ENCODE measurements at places on chromosomes 2 and 18.
A peak's percentile ranks its signal among the peaks of the same experiment; 100 is the strongest.

GRCh38 chr2:69680001-69680675 is 36.6 kb upstream of the AAK1 start:
- DNase-seq: no peak

DNA sequence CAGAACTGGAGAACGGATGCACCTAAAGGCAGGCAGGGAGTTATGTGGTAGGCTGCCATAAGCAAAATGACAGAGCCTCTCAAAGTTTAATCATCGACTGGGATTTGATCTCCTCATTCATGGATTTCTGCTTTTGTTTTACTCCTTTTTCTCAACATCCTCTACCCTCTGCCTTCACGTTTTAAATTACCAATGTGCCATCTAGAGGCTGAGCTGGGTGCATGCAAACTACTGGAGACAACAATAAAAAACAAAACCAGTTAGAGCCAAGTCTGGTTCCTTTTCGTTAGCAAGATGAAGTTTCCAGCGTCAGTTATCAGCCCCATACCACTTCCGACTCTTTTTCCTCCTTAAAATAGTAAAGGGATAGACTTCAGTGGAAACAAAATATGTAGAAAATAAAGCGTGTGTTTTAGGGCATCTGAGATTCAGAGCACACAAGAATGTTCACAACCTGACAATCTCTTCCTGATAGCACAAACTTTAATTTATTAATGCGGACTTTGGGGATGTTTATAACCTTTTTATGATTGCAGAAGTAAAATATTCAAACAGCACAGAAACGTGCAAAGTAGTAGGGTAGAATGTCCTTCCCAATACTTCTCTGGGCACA is 117.0 kb downstream of the LAMA1 start:
- DNase-seq: no peak

DNA sequence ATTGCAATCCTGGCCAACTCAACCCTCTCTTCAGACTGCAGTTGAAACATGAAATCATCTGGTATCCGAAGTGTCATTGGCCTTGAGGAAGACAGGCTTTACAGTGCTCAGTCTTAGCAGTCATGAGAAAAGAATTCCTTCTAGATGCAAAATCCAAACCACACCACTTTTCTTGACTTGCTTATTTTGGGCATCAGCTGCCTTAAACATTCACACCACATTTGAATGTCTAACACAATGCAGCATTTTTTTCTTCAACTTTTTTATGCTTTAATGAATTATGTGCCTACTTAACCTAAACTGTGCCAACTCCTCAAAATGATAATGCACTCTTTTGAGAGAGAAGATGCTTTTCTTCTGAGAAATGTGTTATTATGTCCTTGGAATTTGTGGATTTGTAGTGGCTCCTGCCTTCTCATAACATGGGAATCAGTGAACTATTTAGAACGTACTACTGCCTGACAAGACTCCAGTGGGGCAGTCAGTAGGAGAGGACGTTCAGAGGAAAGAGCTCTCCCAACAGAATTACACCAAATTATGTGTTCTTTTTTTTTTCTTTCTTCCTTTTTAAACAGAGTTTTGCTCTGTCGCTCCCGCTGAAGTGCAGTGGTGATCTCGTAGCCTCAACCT is 3.2 kb upstream of the FAM98A start:
- no peak for DNase-seq

- no peak for DNase-seq
Observed at GRCh38 chr2:23904692-23905091, 22.2 kb downstream of the ATAD2B start.

GRCh38 chr2:62034715-62035114 is 129.2 kb downstream of the COMMD1 start:
- DNase-seq: no peak

GRCh38 chr2:167114018-167114417 is 225.7 kb downstream of the XIRP2 start:
- DNase-seq: no peak

- DNase-seq: no peak
Observed at GRCh38 chr2:172826522-172826921, 90.9 kb downstream of the RAPGEF4 start.

DNA sequence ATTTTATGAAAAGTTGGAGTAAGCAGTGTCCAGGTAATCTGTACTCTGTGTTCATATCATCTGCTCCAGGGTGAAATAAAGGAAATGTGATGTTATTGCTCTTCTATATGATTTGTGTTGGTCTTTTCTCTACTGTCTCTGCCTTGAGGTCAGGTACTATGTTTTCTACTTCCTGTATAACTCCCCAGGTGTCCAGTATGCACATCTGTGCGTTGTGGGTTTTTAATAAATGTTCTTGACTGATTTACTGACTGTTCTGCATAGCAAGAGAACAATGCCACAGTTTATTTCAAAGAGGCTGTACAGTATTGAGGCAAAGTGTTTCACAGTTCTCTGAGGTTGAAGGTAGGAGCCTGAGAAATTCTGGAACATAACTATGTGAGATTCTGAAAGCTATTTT is 89.7 kb downstream of the BABAM2 start:
- DNase-seq: no peak

- DNase-seq: no peak
Observed at GRCh38 chr18:24080861-24081260, 58.0 kb upstream of the CABYR start.

- DNase-seq: no peak
Observed at GRCh38 chr2:72612614-72613160, 213.1 kb downstream of the EXOC6B start.

- no peak for DNase-seq
Observed at GRCh38 chr2:239236043-239236807, 164.6 kb downstream of the HDAC4 start.

- no peak for DNase-seq
Observed at GRCh38 chr18:26476697-26477096, 71.7 kb downstream of the KCTD1 start.

- no peak for DNase-seq
Observed at GRCh38 chr18:39772155-39772919, 2182.7 kb upstream of the PIK3C3 start.

GRCh38 chr18:49447810-49448745 is 12.4 kb downstream of the DYM start:
- peak; percentile 25 for DNase-seq

DNA sequence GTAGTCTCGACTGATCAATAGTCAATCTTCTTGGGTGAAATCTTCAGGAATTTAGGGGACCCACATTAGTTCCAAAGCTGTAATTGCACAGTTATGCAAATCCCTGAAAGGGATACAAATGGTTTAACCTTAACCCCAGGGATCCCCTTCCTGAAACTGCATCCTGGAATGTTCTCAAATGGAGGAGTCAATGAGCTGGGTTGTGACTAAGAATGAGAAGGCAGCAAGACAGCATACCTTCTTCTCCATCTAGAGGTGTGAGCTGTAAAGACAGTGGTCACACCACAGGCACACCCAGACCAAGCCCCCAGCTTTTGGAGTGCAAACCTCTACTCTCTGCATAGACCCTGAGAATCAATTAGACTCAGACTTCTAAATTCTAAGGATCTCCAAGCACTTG is 164.7 kb upstream of the MEIS1 start:
- DNase-seq: no peak

DNA sequence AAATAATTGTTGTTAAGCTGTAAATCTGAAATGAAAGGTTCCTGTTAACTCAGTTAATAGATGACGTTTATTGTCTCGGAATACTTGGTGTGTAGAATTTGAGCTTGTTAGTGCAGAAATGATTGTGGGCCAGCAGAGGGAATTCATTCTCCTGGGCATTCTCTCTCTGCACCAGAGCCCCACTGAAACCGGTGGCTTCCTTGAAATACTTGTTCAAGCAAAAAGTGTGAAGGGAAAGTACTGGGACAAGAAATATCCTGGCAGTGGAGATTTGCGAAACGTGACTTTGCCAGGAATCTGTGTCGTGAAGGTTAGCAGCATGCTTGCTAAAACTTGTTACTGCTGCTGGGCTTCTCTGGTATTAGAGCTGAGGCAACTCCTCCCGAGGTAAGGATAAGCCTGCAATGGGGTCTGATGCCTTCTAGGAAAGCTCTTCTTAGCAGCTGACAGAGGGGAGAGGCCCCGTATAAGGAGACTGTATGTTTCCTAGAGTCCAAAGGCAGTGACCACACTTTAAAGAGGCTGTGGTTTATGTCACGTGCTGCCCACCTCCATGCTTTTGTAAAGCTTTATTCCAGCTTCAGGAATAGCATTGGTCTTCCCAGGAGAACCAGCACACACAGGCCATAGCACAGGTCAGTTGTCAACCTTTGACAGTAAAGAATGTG is 2.0 kb downstream of the ITGA6 start:
- DNase-seq: no peak

DNA sequence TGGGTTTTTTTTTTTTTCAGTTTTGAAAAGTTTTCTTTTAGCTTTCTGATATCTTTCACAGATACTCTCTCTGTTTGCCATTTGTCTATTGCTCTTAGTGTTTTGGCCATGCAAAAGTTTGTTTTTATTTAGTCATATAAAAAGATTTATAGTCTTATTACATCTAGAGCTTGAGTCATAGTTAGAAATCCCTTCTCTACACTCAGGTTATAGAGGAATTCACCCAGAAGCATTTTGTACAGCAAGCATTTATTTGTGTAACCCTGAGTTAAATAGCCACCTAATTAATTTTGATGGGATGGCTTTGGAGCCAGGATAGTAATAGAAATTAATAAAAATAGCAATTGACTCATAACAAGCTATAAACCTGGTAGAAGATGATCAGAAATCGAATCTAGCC is 35.6 kb downstream of the ACTR2 start:
- DNase-seq: no peak

- no peak for DNase-seq
Observed at GRCh38 chr2:199765646-199766045, 85.3 kb downstream of the FTCDNL1 start.

- DNase-seq: no peak
Observed at GRCh38 chr2:68385220-68385906, 20.3 kb downstream of the PLEK start.

GRCh38 chr2:121058852-121059558 is 226.0 kb downstream of the TFCP2L1 start:
- DNase-seq: no peak

DNA sequence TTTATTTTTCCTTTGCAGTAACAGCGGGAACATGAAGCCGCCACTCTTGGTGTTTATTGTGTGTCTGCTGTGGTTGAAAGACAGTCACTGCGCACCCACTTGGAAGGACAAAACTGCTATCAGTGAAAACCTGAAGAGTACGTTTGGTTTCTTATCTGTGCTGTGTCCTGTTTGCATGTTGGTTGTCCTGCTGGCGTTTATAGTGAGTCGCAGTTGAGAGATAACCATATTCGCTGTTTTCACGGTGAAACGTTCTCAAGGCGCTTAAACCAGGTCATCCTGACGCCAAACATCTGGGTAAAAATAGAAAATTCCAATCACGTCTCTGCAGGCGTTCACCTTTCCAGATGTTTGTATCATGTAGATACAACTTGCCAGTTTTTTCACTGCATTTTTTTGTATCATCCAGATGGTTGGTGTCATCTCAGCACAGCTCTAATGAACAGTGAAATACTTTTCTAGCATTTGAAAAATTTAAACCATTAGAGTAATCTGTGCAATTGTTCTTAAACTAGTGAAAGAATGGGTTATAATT is 21.2 kb downstream of the CLUL1 start:
- no peak for DNase-seq

- DNase-seq: no peak
Observed at GRCh38 chr2:218722876-218723785, 12.5 kb downstream of the TTLL4 start.

DNA sequence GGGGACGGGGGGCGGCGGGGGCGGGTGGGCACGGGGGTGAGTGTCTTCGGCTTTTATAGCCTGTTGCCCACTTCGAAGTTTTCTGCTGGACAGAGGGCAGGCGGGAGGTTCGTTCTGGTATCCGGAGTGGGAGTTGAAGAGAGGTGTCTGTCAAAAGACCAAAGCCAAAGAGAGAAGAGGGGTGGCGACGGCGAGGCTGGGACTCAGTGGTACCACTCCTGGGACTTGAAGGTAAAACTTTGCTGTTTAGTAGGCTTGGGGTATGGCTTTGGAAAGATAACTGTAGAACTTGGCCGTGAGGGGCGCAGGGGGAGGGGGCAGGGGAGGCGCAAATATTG is 215.8 kb upstream of the DTNA start:
- DNase-seq: no peak

DNA sequence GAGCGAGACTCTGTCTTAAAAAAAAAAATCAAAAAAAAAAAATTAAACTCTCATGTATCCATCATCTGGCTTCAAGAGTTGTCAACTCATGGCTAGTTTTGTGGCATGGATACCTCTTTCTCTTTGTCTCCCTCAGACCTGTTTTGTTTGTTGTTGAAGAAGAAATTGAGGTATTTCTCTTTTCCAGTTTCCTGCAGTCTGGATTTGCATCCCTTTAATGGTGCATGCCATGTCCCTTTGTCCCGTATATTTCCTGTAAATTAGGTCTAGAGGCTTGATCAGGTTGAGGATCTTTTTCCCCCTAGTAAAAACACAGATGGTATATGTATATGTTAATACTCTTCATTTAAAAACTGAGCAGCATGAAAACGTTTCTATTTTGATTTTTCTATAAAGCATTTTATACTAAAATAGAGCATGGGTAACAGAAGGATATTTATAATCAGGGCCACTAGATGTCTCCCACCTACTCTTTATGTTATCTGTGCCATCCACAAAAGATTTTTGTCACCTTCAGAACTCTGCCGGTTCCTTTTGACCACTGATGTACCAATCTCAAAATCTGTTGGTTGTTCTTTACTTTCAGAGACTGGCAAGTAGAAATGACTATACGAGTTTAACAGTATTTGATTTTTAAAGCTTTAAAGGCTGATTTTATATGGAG is 80.1 kb downstream of the GALNT1 start:
- DNase-seq: no peak

DNA sequence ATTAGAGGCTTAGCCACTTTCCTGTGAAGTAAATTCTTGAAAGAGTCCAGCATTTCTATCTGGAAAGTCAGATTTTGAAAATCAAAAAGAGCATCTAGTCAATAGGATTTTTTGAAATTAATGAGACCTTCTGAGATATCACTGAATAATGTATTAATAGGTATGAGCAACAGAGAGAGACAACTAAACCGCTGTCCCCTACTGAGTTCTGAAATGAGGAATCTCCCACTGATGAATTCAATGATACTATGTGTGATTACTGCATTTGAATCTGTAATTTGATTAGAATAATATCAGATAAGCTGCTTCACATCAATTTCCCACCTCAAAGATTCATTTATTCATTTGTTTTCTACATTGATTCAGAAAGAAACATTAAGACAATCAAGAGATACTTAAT is 252.8 kb downstream of the TMX3 start:
- DNase-seq: no peak

- no peak for DNase-seq
Observed at GRCh38 chr2:3533836-3534235, 14.5 kb upstream of the ADI1 start.

DNA sequence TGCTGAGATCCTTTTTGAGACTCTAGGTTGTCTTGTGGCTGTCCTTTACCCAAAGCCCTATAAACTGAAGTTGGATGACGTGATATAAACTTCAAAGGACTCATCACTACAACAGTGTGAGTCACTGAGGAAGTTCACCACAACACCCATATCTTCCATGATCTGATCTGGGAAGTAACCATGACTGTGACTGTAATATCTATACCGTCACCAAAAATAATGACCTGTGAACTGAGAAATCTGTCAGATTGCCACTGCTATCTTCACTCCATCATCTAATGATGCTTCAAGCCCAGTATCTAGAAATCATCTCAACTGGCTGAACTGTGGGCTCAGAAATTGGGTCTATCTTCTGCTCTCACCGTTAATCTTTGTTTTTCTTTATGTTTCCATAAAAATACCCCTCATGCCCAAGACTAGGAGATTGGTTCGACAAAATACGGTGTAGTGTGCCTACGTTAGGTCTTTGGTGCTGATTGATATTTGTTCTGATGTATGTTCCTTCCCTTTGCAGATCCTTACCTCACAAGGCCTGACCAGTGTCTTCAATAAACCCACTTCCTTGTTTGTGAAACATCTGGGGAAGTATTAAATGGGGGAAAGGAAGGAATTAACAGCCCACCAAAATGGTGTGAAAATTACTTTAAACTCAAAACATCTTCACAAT is 78.2 kb downstream of the MYL12B start:
- DNase-seq: no peak

Measured in stimulated activated CD8-positive, alpha-beta memory T cell treated with anti-CD3 and anti-CD28 coated beads, Interleukin-7, amount 100 ng/mL, for 48 hours (primary cell).